Natural killer cell treated with Interleukin-12 subunit alpha and Interleukin-12 subunit beta and Interleukin-15 and Interleukin-18, amount 100 ng/mL, for 72 hours (primary cell): ENCODE measurements at places on chromosomes 13 and 19. TPM values are rescaled to one million over a fixed set of nuclear protein-coding genes. Genes with fewer than 3 reads are reported as not detected.

Gene FFAR2
- total RNA-seq: not detected

Gene LMTK3
- 0.40 TPM for total RNA-seq

Gene NTF4
- total RNA-seq: not detected

Gene GRK1
- 0.14 TPM for total RNA-seq

Gene SUGP2
- 196 TPM for total RNA-seq

Gene GNG7
- 0.26 TPM for total RNA-seq
